GM12864 (cell line): ENCODE measurements at places on chromosomes 2 and 18.

GRCh38 chr2:64988420-64989125 lies 626 bp upstream of the SLC1A4 start:
- peak; percentile 82 for DNase-seq

GRCh38 chr2:210611466-210611865 lies 55.1 kb downstream of the CPS1 start:
- no peak for DNase-seq

DNA sequence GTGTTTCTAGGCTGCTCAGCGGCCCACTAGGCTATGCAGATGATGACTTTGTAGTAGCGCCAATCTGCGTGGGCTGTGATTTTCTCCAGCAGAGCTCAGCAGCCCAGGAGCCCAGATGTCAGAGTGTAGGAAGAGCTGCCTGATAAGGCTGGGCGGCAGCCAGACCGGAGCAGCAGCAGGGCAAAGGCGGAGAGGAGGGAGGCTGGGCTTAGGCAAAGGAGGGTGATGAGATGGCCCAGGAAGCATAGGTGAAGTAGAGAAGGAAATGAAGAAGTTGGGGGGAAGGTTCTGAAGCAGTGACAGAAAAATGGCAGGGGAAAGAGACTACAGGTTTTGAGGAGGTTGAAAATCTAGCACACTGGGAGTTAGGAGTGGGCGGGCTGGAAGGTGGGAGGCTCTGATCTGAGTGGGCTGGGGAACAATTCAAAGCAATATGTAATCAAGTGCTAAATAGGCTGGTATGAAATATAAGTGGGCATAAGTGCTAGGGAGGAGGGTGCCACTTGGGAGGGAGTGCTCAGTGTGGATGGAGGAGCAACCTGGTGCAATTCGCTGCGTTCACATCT lies 50.6 kb upstream of the STPG4 start:
- no peak for DNase-seq

- DNase-seq, result no peak
Measured at GRCh38 chr2:37771600-37772088, 100.2 kb upstream of the CDC42EP3 start.

DNA sequence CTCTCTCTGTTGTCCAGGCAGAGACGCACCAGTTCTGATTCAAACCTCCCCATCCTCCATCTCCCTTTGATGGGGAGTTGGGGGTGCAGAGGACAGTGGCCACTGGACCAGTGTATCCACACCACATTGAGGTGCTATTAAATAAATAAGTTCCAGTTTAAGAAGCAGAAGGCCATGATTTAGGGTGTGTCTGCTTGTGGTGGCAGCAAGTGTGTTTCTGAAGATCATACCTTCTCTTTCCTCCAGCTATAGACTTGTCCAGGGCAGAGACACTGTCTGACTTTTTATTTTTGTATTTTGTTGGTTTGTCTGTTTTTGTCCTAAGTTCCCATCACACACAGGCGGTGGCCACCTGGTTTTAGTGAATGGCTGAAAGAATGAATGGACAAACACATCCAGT lies 16.5 kb upstream of the INO80C start:
- no peak for DNase-seq

GRCh38 chr2:17557596-17557995 lies 17.1 kb downstream of the VSNL1 start:
- DNase-seq, result no peak

GRCh38 chr2:31168291-31168690 lies 30.1 kb upstream of the GALNT14 start:
- no peak for DNase-seq

GRCh38 chr2:9914384-9915065 lies 37.0 kb upstream of the GRHL1 start:
- peak; percentile 65 for DNase-seq

DNA sequence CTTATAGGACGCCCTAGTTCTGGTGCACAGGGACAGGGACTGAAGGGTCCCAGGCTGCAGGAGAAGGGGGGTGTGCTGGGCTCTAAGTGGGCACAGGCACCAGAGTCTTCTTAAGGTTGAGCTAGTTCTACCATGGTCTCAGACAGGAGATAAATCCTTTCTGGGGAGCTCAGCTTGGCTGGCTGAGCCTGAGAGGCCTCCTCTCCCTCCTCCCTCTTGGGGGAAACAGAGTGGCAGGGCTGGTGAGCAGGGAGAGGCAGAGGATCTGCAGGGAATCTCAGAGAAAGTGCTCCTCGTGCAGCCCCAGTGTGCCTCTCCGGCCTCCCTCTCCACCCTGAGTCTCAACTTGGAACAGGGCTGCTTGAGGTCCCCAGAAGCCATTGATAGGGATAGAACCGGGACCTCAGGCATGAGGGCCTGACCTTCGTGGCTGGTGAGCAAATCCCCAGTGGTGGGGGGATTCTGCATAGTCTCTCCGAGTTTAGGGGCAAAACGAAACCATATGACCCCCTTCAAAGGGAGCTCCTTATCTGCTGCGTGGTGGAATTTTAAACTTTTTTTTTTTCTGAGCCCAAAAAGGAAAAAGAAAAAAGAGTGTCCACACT lies 2.0 kb downstream of the GDF7 start:
- DNase-seq, result no peak
